ENCODE measurements at places on chromosomes 11 and 22. TPM values are rescaled to one million over a fixed set of nuclear protein-coding genes. Genes with fewer than 3 reads are reported as not detected.

Gene P2RX6
- 0.42 TPM for total RNA-seq

- H3K36me3 ChIP-seq, result no peaks in the 10 kb centered on the region
- no peaks in the 10 kb centered on the region for H3K27me3 ChIP-seq
- no peak overlapping the region for H3K4me3 ChIP-seq
- no peak overlapping the region for H3K27ac ChIP-seq
- DNase-seq, result no peak
Measured at GRCh38 chr11:73988227-73988626, 5.6 kb upstream of the UCP2 start.

DNA sequence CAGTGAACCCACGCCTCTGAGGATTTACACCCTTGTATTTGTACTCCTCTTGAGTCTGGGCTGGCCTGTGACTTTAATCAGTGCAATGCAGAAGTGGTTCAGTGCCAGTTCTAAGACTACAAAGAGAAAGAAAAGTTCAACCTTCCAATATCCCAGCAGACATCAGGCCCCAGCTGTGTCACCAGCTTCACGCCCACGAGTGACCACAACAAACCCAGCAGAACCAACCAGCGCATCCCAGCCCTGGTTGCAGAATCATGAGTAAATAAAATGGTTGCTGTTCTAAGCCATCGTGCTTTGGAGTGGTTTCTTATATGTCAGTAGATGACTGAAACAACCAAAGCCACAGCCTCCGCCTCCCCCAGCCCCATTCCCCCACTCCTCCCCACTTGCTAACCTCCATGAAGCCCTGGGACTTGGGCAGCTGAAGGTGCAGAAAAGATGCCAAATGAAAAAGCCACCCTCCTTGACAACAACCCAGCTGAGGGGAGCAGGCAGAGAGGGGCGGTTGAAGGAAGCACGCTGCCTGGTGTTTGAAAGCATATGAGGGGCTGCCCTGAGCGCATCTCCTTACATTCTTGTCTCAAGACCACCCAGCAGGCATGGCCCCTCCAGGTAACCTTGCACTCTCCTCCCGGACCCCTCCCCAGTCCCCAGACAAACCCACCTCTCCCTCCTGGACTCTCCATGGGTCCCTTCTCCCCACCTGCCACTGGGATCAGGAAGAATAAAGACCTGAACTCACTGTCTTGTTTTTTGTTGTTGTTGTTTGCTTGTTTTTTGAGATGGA is 20.9 kb downstream of the TSKU start:
- no peak overlapping the region for H3K27ac ChIP-seq
- H3K27me3 ChIP-seq, result peaks cover 7% of the 10 kb centered on the region
- H3K4me3 ChIP-seq, result no peak overlapping the region
- H3K36me3 ChIP-seq, result no peaks in the 10 kb centered on the region

GRCh38 chr11:131345406-131345805 is 25.0 kb upstream of the NTM start:
- no peaks in the 10 kb centered on the region for H3K4me1 ChIP-seq
- no peaks in the 10 kb centered on the region for H3K27me3 ChIP-seq
- H3K4me3 ChIP-seq, result no peak overlapping the region
- H3K36me3 ChIP-seq, result no peaks in the 10 kb centered on the region
- DNase-seq, result no peak

GRCh38 chr11:35183326-35183925 is 44.5 kb downstream of the CD44 start:
- no peak for DNase-seq
- no peaks in the 10 kb centered on the region for H3K36me3 ChIP-seq
- H3K4me1 ChIP-seq, result peaks cover 13% of the 10 kb centered on the region
- no peak overlapping the region for H3K27ac ChIP-seq
- H3K4me3 ChIP-seq, result no peak overlapping the region

DNA sequence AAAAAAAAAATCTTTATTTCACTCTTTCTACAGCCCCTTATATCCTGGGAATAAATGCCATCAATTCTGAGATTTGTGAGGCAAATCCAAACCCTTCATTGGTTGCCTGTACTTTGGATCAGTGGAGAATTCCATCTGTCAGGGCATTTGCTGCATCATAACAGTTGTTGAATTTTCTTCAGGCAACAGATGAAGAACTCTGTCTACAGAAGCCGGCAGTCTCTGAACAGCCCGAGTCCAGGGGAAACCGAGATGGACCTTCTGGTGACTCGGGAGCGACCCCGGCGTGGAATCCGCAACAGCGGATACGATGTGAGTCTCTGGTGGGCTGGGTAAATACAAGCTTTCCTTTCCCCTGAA is 82.3 kb downstream of the C11orf91 start:
- no peak for DNase-seq
- H3K4me3 ChIP-seq, result no peak overlapping the region
- H3K27ac ChIP-seq, result no peak overlapping the region
- no peaks in the 10 kb centered on the region for H3K36me3 ChIP-seq
- H3K4me1 ChIP-seq, result no peaks in the 10 kb centered on the region

Data from esophagus muscularis mucosa (tissue), 4 donors.